ENCODE measurements at places on chromosomes 3 and 15.

GRCh38 chr3:129323651-129324294, 45.1 kb downstream of the HMCES start:
- DNase-seq, result no peak

GRCh38 chr3:183904833-183905780, 20.4 kb upstream of the PARL start:
- no peak for DNase-seq

DNA sequence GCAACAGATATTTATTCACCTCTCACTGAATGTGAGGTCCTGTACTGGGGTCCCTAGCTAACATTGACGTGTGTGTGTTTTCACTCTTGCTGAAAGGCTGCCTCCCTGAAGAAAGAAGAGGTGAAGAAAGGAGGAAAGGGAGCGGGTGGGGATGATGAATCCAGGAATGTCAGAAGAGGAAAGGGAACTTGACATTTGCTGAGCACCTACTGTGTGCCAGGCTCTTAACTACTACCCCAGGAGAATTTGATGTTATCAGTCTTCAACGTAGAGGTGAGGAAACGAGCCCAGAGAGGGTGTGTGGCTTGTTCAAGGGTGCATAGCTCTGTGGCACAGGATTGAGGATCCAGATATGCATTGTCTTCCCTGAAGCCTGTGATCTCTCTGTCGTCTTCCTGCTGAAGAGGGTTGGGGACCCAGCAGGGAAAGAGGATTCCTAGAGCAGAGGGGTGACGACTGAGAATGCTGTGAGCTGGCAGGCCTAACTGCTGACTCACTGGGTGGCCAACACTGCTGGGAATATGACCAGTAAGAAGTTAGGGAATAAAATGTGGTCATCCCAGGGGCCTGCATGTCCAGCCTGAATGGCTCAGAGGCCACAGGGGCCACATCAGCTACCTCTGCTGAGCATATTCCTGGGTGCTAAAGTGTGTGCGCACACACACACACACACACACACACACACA, 6.6 kb upstream of the ATP2B2 start:
- no peak for DNase-seq

GRCh38 chr15:29333261-29333660, 63.6 kb upstream of the NSMCE3 start:
- DNase-seq, result no peak

- no peak for DNase-seq
Observed at GRCh38 chr3:127171320-127171719, 21.6 kb upstream of the PRR23E start.

- no peak for DNase-seq
Observed at GRCh38 chr3:129119365-129120100, 2.1 kb downstream of the RAB43 start.

GRCh38 chr15:27412415-27412814, 441.4 kb downstream of the GABRG3 start:
- DNase-seq, result no peak

- DNase-seq, result no peak
Observed at GRCh38 chr3:159854500-159855124, 134.0 kb upstream of the IL12A start.

DNA sequence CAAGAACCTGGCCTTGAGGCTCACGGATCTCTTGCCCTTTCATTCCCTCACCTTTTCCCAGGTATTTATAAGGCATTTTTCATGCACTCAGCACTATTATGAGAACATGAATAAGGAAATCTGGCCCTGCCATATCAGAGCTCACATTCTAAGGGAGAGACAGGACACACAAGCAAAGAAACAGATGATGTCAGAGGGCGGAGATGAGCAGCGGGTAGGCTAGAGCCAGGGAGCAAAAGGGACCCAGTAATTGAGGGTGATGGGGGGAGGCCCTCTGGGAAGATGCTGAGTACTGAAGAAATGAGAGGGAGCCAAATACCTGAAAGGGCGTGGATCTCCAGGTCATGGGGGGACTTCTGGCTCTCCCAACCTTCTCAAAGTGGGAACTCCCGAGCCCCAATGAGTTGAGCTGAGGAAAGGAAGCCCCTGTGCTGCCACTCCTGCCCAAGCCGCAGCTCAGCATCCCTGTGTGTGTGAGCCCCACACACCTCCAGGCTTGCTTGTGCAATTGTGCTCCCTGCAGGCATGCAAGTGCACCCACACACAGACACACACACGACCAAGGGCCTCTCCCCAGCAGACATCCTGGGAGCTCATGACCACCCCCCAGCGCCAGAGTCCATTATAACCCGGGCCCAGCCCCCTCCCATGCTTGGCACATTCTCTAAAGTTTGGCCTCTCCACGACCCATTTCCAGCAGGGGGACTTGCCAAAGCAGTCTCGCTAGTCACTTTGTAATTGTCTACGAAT, 81.4 kb upstream of the PXYLP1 start:
- no peak for DNase-seq

DNA sequence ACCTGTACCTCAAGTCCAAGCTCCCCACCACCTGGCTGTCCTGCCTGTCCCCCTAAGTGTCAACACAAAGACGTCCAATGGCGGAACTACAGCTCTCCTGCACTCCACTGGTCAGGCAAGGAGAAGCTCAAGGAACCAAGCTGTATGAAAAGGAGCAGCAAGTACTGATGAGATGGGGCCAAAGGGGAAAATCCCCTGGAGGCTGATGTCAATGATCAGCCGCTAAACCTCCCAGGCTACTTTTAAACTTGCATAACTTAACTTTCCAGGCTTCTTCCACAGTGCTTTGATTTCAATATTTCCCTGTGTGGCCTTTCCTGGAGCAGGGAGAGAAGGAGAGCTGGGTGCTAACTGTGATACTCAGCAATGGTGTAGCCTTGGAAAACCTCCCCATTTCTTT, 35.0 kb downstream of the TM4SF4 start:
- DNase-seq, result no peak

GRCh38 chr3:107813026-107813425, 277.8 kb downstream of the CD47 start:
- DNase-seq, result no peak

GRCh38 chr3:142946861-142947260, 16.6 kb downstream of the PAQR9 start:
- no peak for DNase-seq

DNA sequence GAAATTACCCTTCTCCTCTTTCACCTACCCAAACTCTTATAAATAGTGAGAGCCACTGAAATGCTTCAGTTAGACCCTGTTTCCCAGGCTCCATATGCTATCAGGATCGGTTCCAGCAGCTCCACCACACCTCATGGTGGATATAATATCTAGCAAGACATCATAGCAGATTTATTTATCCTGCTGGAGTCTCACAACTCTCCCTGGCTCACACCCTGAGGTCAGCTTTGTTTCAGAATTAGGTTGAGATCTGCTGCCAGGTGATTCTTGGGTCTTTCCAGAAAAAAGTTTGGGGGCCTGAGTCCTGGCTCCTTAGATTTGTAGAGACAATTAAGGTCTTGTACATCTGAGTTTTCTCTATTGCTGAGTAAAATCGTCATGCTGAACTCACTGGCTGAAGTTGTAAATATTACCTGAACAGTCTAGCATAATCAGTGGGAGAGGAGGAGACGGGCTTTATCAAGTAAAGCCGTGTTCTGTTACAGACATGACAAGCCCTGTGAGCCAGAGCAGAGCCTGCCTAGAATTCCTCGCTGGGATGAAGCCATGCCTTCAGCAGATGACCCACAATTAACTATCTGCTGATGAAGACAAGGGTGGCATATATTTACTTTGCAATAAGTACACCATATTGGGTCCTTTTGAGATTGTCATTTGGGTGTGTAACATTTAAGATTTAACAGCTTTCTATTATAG, 131.6 kb downstream of the STAC start:
- DNase-seq, result no peak

GRCh38 chr3:2218816-2219215, 120.2 kb downstream of the CNTN4 start:
- no peak for DNase-seq

- no peak for DNase-seq
Observed at GRCh38 chr15:47872869-47873432, 155.6 kb downstream of the SEMA6D start.

DNA sequence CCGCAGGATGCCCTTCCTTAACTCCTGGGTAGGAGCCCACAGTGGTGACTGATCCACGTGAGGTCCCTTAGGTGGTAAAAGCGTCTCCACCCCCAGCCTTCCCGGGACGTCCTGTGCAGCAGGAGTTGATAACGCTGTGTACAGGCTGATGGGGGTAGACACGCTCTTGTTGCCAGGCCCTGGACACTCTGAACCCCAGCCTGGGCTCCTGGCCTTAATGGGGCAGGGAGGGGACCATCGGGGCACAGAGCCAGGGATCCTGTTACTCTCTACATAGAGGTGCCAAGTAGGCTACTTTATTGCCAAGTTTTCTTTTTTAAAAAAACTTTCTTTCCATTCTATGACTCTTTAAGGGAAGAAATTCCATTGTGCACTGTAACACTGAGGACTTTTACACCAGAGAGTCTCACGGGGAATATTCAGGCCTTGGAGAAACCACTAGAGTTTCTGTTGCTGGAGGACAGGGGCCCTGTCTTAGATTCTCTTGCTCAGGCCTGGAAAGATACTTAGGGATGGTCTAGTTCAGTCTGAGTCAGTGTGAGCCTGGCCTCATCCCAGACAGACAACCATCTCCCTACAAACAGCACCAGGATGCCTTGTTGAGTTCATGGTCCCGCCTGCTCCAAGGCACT, 104.3 kb upstream of the RNU6-1 start:
- no peak for DNase-seq

DNA sequence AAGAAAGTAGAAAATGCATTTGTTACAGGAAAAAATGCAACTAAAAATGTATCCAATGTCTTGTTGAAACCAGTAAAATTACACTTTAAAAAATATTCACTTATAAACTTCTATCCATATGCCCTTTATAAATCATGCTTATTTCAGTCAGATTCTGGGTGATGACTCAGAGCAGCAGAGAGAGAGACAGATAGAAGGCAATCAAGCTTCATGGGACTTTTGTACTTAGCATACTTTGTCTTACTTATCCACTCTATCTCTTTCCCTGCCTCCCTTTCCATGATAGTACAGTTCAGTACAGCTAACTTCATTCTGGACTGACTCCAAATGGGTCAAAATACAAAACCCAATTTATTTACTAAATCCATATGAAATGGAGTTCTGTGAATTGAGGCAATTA, 1438.2 kb downstream of the ZPLD1 start:
- DNase-seq, result no peak

DNA sequence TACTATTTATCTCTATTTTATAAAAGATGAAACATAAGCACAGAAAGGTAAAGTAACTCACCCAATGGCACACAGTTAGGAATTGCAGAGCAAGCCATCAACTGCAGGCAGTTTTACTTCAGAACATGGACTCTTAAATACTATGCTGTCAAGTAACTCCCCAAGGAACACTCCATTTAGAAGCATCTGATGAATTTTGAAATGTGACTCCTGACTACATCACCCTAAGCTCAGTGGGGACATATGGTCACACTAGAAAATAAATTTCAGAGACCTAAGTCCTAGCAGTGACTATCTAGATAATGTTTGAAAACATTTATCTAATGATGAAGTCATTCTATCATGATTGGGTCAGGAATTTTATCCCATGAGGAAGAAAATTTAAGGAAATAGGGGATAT, 272.8 kb upstream of the ARRDC4 start:
- no peak for DNase-seq

DNA sequence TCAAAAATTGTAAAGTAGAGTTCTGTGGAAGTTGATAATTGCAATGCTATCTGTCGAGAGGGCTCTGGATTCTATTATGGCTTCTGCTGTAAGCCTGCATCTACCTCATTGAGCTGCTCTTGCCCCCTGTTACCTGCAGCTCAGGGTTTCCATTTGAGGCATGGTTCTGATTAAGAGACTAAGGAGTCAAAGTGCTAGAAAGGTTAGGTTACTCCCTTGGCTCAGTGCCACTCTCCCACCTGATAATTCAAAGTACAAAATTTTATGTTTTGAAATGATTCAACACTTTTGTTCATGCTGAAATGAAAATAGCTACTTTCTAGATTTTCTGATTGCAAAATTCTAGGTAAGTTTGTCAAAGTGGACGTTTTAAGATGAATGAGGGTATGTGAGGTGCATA, 220.5 kb upstream of the SATB1 start:
- DNase-seq, result no peak

GRCh38 chr15:97076011-97076410, 745.5 kb downstream of the NR2F2 start:
- no peak for DNase-seq

GRCh38 chr15:67267440-67267839, 12.9 kb downstream of the IQCH start:
- no peak for DNase-seq

DNA sequence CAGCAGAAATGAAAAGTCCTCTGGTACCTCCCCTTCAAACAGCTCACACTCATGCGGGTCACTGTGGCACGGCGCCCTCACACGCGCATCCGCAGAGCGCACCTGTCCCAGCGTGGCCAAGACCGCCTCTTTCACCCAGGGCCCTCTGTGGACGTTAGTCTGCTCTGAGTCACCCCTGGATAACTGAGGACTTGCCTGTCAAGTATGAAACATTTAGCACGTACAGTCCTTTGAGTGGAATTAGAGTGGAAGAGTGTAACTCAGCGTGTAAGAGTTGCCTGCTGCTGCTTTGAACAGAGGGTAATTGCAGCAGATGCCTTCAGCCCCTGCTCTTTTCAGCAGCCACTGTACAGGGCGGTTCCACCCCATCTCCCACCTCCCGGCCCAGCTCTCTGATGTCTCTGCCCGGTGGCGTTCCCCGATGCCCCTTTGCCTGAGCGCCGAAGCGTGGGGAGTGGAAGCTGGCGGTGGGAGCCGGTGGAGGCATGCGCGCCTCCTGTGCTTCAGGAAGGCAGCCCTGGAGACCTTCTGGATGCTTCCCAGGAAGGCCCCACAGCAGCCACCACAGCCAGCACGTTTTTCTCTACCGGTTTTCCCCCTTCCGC, 23.0 kb downstream of the CPN2 start:
- no peak for DNase-seq

- DNase-seq, result no peak
Observed at GRCh38 chr3:172121981-172122380, 82.6 kb downstream of the FNDC3B start.

- DNase-seq, result no peak
Observed at GRCh38 chr3:187041362-187042307, 97.7 kb downstream of the RPL39L start.

GRCh38 chr3:16379838-16380237, 114.8 kb downstream of the OXNAD1 start:
- no peak for DNase-seq

Measured in activated naive CD4-positive, alpha-beta T cell treated with anti-CD3 and anti-CD28 coated beads, Interleukin-2, amount 50 U/mL, for 72 hours (primary cell).